Stimulated activated CD4-positive, alpha-beta T cell treated with anti-CD3 and anti-CD28 coated beads, Interleukin-12 subunit alpha, Interleukin-12 subunit beta, amount 100 ng/mL, for 48 hours (primary cell): ENCODE measurements at places on chromosomes 5 and 9.

DNA sequence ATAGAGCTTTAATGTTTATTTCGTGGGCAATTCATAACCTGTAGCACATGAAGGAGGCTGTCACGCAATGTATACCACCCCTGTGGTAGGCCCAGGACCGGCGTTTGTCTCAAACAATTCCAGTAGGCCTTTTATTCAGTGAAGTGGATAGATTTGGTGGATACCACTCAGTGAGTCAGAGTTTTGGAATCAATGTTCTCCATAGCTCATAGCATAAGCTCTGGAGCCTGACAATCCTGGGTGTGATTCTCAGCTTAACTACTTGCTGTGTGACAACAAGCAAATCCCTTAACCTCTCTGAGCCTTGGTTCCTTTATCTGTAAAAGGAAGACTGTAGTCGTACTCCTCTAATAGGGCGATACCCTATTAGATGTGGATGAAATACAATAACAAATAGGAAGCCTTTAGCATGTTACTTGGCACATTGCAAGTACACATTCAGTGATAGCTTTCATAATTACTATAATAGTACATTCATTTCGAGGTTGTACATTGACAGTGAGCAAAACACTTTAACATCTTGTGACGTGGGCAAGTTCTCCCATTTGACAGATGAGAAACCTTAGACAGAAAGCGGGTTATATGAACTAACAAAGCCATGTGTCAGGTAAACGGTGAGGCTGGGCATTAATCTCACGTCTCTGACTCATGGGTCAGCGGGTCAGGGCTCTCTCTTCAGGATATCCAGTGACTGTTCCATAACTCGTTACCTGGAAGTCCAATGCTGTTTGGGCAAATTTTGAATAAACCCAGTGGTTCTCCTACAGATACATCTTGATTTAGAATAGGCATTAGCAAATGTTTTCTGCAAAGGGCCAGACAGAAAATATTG, 130.8 kb downstream of the C9orf152 start:
- DNase-seq: no peak

- DNase-seq: no peak
Measured at GRCh38 chr5:57486027-57486602, 3.5 kb upstream of the ACTBL2 start.

DNA sequence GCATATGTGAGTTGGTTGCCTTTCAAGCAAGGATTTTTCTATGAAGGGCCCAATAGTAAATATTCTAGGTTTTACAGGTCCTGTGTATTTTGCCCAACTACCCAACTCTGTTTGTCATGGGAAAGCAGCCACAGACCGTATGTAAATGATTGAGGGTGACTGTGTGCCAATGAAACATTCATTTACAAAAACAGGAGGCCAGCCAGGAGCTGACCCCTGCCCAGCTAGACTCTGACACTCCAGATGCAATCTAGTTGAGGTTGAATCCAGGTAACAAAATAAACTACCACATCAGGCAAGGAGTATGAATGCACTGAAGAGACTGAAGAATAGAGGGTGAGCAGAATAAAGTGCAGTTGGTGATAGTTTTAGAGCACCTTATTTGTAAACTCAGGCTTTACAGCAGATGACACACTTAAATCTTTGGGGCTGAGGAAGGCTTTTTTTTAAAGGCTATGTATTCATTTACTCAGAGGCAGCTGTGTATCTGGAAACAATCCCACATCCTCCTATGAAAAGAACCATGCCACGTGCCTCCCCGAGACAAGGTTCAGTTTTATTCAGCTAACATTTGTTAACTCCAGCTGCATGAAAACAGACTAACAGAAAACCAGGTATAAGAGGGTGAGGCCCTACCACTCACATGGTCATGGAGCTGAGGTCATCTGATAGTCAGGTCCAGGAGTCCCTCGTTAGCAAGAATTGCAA, 60.7 kb downstream of the SLC1A1 start:
- DNase-seq: no peak

GRCh38 chr5:55441954-55442353, 92.8 kb downstream of the PLPP1 start:
- no peak for DNase-seq

- no peak for DNase-seq
Measured at GRCh38 chr9:120110520-120110919, 469.4 kb downstream of the CDK5RAP2 start.

DNA sequence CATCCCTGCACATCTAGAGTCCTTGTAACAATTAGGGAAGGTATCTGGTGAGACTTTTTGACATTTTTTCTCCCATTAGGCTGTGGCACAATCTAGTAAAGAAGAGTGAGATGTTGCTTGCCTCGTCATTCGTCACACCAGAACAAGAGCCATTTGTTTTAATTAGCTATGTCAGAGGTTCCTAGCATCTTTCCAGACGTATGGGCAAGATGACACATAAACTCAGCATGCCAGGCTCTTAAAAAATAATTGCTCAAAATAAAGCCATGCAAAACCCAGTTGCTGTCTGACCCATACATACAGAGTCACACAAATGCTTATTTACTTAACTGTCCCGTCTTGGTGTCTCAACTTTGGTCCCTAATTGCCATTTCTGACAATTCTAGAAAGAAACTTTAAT, 125.9 kb downstream of the TRPM3 start:
- DNase-seq: no peak

DNA sequence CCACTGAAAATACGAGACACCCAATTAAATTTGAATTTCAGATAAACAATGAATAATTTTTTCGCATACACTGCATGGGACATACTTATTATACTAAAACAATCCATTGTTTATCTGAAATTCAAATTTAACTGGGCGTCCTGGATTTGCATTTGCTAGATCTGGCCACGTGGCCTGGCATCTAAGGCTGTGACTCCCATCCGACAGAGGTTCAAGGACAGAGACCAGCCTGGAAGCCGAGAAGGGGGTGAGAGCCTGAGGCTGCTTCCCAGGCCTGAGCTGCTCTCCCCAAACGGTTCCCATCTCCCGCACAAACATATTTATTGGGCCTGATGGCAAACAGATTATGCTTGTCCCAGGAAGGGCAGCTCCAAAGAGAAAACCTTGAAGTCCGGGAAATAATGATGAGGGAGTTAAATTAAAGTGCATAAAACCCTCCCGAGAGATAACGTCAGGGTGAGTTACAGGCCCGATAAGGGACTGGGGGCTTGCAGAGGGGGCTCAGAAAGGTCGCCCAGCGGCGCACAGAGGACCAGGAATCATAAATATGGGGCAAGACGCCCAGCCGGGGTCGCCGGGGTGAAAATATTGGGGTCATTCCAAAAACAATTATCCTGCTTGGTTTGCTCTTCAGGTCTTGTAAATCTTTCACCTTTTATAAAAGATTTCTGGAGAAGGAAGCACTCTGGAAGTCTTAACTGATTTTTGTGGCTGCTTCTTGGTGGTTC, 163.7 kb downstream of the GAPVD1 start:
- DNase-seq: no peak

GRCh38 chr9:114588651-114589526, 1.3 kb downstream of the ATP6V1G1 start:
- no peak for DNase-seq

- peak; percentile 13 for DNase-seq
Measured at GRCh38 chr9:121684381-121685145, 33.1 kb downstream of the DAB2IP start.

GRCh38 chr9:133526721-133527321, 2.1 kb upstream of the MYMK start:
- DNase-seq: no peak

DNA sequence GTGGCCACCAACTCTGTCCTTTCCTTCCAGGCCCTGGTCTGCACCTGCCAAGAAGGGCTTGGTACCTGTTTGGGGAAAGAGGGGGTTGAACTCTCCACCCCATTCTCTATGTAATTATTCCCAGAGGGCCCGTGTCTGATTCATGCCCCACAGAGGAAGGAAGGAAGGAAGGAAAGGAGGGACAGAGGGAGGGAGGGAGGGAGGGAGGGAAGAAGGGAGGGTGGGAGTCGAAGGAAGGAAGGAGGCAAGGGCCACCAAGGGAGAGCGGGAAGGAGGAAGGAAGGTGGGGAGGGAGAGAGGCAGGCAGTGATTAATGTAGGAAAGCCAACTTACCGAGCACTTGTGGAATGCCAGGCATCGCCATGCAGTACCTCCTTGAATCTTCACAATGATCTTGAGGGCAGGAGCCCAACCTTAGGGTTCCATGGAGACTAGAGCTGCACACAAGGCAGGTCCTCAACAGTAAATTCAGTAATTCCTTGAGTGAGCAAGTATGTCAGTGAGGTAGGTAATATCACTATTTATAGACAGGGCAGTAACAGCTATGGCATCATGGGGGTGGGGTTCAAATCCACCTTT, 75.8 kb downstream of the FGF18 start:
- no peak for DNase-seq

- no peak for DNase-seq
Measured at GRCh38 chr5:143349177-143349576, 54.3 kb downstream of the NR3C1 start.

DNA sequence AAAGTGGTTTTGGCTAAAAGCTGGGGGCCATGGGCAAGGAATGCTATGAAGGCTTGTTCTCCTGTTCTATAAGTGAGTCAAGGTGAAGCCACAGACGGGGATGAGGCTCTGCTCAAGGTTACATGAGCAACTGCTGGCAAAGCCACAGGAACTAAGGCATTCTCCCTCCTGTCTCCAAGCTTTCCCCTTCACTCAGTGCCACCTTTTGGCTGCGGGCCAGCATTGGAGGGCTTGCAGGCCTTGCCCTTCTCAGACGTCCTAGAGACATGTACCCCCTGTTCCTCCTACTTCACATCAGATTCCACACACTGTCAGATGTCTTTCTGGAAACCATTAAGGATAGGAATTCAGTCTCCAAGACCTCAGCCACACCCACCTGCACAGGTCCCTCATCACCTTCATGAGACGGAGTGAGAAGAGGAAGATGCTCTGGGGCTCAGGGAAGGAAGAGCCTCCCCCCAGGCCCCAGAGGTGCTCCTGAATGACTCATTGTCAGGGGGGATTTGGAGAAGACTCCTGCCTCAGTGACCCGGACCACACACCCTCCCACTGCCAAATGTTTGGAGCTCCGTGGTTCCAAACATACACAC, 20.5 kb upstream of the MEIKIN start:
- no peak for DNase-seq

- peak; percentile 48 for DNase-seq
Measured at GRCh38 chr5:160506006-160507004, 84.7 kb downstream of the PTTG1 start.

- no peak for DNase-seq
Measured at GRCh38 chr5:128532127-128532526, 5.9 kb downstream of the FBN2 start.

GRCh38 chr5:34054400-34054729, 11.4 kb upstream of the C1QTNF3 start:
- no peak for DNase-seq

DNA sequence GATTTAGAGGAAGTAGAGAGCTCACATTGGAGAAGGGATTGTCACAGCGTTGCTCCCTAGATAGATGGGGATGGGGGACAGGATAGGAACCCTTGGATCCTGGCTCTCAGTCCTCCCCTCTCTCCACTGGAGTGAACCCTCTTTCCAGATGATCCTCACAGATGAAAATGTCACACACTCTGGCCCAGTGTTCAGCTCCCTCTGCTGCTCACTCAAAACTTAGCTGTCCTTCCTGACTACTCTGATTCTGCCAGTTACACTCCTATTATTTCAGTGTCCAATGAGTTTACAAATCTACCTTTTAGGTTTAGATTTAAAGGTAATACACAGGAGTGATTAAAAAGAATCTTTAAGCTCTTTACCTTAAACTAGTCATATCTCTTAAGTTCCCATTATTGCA, 5.8 kb upstream of the SPINK7 start:
- no peak for DNase-seq
